BJ (cell line): ENCODE measurements at places on chromosomes 11 and 22. TPM values are rescaled to one million over a fixed set of nuclear protein-coding genes. Genes with fewer than 3 reads are reported as not detected.

DNA sequence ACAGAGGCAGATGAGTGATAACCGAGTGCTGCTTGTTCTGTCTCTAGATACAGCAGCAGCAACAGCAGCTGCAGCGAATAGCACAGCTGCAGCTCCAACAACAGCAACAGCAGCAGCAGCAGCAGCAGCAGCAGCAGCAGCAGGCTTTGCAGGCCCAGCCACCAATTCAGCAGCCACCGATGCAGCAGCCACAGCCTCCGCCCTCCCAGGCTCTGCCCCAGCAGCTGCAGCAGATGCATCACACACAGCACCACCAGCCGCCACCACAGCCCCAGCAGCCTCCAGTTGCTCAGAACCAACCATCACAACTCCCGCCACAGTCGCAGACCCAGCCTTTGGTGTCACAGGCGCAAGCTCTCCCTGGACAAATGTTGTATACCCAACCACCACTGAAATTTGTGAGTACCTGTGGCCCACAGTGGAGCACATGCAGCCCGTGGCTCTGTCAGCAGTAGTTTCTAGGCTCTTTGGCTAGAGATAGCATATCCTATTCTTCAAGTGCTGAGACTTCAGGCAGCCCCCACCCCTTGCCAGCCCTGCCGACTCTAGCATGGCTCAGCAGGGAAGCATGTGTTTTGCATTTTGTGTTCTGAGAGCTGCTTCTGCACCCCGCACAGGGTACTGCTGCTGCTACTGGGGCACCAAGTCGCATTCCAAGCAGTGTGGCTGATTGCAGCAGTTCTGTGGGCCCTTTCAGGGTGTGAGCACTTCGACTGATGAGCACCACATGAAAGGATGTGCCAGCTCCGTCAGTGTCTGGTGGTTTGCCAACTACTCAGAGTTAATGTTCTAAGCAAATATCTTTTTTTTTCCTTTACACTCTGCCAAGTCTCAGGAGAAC, 59.2 kb downstream of the MED15 start:
- no peak for DNase-seq

GRCh38 chr22:29165321-29166060, 40.2 kb upstream of the EMID1 start:
- DNase-seq = no peak

GRCh38 chr11:33540946-33541915, 159.4 kb downstream of the C11orf91 start:
- DNase-seq = no peak

DNA sequence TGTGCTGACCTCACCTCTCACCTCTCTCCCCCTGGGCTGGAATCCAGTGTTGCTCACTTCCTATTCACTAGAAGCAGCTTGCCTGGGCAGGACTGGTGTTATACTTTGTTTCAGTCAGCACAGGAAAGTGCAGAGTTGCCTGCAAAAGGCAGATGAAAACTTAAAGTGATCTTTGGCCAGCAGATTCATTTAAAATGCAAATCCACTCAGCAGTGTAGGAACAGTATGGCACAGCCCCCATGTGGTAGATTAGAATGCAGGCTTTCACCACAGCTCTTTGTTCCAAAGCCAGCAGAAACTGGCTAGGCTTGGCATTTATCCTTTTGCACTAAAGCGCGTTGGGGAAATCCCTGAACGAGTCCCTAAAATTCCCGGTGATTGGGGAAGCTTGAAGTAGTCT, 301.2 kb downstream of the OR4C45 start:
- no peak for DNase-seq

DNA sequence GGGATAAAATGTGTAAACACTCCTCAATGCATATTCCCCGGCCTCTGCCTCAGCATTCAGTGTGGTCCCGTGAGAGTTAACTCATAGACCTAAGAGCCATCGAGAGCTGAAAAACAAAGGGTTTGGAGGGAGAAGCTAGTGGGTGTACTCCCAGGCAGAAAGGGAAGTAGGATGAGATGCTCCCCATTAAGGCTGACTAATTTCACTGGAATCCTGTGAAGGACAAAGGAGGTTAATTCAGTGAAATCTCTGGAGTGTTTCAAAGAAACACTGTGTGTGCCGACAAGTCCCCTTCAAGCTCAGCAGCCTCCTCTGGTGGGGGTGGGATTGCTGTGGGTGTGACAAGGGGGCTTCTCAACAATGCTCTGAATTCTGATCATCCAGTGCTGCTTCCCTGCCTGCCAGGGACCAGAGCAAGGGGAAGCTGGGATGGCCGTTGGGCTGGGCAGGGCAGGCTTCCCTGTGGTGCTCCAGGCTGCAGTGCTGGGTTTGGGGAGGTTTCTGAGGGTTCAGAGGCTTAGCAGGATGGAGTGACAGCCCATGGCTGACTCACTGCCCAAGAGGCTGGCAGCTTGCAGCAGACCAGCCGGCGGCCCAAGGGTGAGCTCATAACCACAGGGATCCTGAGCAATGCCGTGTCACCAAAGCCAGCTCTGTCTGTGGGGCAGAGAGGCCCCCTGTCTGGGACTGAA, 61.4 kb upstream of the BMAL1 start:
- peak; percentile 80 for DNase-seq

DNA sequence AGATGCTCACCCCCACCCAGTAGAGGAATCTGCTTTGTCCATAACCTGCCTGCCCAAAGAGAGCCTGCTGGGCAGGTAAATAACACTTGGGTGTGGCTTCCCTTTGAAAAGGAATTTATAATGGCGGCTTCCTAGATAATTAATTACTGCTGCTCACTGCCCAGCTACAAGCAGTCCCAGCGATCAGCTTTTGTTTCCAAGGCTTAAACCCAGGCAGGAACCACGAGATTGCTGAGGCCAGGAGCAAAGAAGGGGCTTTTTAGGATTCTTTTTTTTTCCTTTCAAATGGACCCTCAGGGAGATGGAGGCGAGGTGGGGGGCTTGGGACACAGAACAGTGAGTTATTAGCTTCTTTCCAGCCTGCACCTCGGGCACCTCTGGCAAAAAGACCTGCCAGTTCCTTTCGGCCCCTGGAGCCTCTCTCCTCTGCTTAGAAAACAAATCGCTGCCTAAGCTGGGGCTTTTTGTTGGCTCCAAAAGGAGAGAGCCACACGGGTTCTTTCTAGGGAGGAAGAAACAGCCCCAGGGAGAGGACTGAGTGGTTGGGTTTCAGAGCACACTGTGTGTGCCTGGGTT, 107.2 kb downstream of the TSPAN18 start:
- DNase-seq = no peak

The GRIA4 gene
- polyA plus RNA-seq = not detected in 2 replicates

The RIN1 gene
- polyA plus RNA-seq = 6.3 and 9.2 TPM in 2 replicates

The ELMOD1 gene
- 0.04 and 0.05 TPM in 2 replicates for polyA plus RNA-seq

The FOLR2 gene
- not detected in 2 replicates for polyA plus RNA-seq

The RAG2 gene
- not detected in 2 replicates for polyA plus RNA-seq
